ENCODE measurements at places on chromosomes 11 and 22. TPM values are rescaled to one million over a fixed set of nuclear protein-coding genes. Genes with fewer than 3 reads are reported as not detected.

The TUB gene
- total RNA-seq = under 0.01 TPM

The MS4A1 gene
- total RNA-seq = 145 TPM

The MUC6 gene
- under 0.01 TPM for total RNA-seq

The FGF3 gene
- total RNA-seq = not detected

The WNT7B gene
- total RNA-seq = not detected

The FOLR3 gene
- total RNA-seq = 1.3 TPM

The E2F8 gene
- total RNA-seq = 0.10 TPM

The HBB gene
- total RNA-seq = 76.0 TPM

The SMC1B gene
- 0.10 TPM for total RNA-seq

The PIH1D2 gene
- not detected for total RNA-seq

The NDUFV1 gene
- total RNA-seq = 90.1 TPM

The NCR3LG1 gene
- 5.1 TPM for total RNA-seq

The VWA5A gene
- total RNA-seq = 6.6 TPM

The SLC29A2 gene
- total RNA-seq = 1.2 TPM

The OR51B4 gene
- total RNA-seq = not detected

The APOL3 gene
- 84.2 TPM for total RNA-seq

The GGT5 gene
- 0.31 TPM for total RNA-seq

The HOATZ gene
- total RNA-seq = not detected

The ADM gene
- total RNA-seq = 93.5 TPM

The CDC42BPG gene
- total RNA-seq = 1.7 TPM

The OR5D16 gene
- total RNA-seq = not detected

The CD6 gene
- 176 TPM for total RNA-seq

The FXYD6 gene
- total RNA-seq = 12.1 TPM

The ZFPL1 gene
- total RNA-seq = 17.6 TPM

The OR52E2 gene
- not detected for total RNA-seq

The POU2AF3 gene
- not detected for total RNA-seq

The SCGB1A1 gene
- not detected for total RNA-seq

The CAPN1 gene
- total RNA-seq = 76.2 TPM

The MPEG1 gene
- total RNA-seq = 84.1 TPM

The LAYN gene
- total RNA-seq = 0.42 TPM

The HORMAD2 gene
- not detected for total RNA-seq

The TPBGL gene
- total RNA-seq = 0.10 TPM

The VEGFB gene
- total RNA-seq = 9.1 TPM

The CFAP300 gene
- not detected for total RNA-seq

The TMEM191B gene
- total RNA-seq = 0.10 TPM

The EIF3F gene
- total RNA-seq = 417 TPM

The TBX10 gene
- total RNA-seq = not detected

The FAT3 gene
- total RNA-seq = under 0.01 TPM

The ARHGAP8 gene
- 5.4 TPM for total RNA-seq

The UPB1 gene
- total RNA-seq = 3.6 TPM

The ANO1 gene
- not detected for total RNA-seq

The MMP27 gene
- not detected for total RNA-seq
